Spleen (tissue), 13 donors: ENCODE measurements at places on chromosomes 5 and 9.

DNA sequence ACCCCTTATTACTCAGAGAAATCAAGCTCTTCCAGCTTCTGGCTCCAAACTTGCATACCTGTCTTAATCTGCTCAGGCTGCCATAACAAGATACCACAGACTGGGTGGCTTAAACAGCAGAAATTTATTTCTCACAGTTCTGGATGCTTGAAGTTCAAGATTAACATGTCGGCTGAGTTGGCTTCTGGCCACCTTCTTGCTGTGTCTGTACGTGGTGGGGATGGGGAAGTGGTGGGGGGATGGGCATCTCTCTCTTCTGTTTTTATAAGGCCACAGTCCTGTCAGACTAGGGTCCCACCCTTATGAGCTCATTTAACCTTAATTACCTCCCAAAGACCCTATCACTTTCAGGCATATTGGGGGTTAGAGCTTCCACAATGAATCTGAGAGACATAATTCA lies 140.5 kb downstream of the SV2C start:
- H3K4me3 ChIP-seq, result no peak overlapping the region
- DNase-seq, result no peak
- no peaks in the 10 kb centered on the region for H3K4me1 ChIP-seq

DNA sequence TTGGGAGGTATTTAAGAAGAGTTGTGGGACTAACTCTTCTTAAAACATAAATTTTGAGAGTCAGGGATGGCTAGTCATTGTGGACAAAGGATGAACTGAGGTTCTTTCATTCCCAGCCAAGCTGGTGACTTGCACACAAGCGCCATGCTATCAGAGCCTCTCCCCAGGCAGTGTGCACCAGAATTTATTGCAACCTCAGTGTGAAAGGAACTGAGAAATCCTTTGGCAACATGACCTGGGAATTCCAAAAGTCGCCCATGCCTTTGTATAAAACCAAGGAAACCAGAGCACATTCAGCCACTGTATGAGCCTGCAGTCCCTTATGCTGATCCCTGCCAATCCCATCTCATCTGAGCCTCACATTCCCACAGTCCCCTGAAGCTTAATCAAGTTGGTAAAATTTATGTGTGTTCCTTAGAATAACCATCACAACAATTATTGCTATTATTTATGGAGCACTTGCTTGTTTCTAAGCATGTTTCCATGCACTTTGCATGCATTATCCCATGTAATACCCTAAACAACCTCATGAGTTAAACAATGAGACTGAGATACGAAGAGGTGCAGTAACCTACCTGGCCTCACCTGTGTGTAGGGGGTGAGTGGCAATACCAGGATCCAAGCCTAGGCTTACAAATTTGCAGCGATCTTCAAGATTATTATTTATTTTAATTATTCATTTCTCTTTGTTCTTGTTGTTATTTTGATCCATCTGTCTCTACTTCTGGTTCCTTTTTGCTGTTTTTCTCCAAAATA lies 116.4 kb downstream of the NTRK2 start:
- H3K4me3 ChIP-seq, result no peak overlapping the region
- no peak overlapping the region for H3K27ac ChIP-seq
- no peak for DNase-seq
- H3K36me3 ChIP-seq, result no peaks in the 10 kb centered on the region
- H3K27me3 ChIP-seq, result no peaks in the 10 kb centered on the region
- H3K4me1 ChIP-seq, result no peaks in the 10 kb centered on the region

- H3K4me3 ChIP-seq, result no peak overlapping the region
- H3K4me1 ChIP-seq, result no peaks in the 10 kb centered on the region
- peaks cover 5% of the 10 kb centered on the region for H3K27me3 ChIP-seq
- H3K27ac ChIP-seq, result no peak overlapping the region
These were observed 9.0 kb upstream of the PAPPA start for GRCh38 chr9:116144555-116144954.

- no peak overlapping the region for H3K4me3 ChIP-seq
- no peaks in the 10 kb centered on the region for H3K27me3 ChIP-seq
- no peak overlapping the region for H3K27ac ChIP-seq
- DNase-seq, result no peak
These were observed 18.1 kb downstream of the CCNH start for GRCh38 chr5:87394411-87395165.

DNA sequence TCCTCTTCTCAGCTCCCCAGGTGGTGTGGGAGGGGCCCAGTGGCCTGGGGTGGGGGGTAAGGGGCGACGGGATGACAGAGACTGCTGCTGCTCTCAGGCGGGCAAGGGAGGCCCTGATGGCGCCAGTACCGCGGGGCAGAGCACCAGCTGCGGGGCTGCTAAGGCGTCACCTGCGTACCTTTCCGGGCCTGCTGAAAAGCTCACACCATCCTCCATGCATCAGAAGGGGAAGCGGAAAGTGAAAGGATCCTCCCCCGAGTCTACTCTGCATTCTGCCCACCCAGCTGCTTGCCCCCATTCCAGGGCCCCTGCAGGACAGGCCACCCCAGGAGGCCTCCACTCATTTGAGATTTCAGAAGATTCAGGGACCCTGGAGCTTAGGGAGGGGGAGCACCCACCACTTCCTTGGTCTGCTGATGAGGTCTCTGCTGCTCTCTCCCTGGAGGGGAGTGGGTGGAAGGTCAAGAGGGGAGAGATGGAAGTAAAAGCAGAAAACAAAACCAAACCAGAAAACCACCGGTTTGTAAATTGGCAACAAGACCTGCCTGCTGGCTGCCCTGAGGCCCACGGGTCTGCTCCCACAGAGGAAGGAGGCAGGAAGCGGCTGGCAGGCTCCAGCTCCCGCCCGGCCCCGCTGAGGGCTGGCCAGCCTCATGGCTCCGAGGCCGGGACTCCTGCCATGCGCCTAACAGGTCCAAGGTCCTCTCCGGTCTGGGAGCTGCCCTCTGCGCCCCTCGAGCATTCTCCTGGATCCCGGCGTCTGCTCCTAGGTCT lies 33.6 kb downstream of the PRRT1B start:
- no peaks in the 10 kb centered on the region for H3K27me3 ChIP-seq
- H3K4me1 ChIP-seq, result peaks cover 22% of the 10 kb centered on the region
- no peak overlapping the region for H3K4me3 ChIP-seq
- H3K36me3 ChIP-seq, result peaks cover 100% of the 10 kb centered on the region

DNA sequence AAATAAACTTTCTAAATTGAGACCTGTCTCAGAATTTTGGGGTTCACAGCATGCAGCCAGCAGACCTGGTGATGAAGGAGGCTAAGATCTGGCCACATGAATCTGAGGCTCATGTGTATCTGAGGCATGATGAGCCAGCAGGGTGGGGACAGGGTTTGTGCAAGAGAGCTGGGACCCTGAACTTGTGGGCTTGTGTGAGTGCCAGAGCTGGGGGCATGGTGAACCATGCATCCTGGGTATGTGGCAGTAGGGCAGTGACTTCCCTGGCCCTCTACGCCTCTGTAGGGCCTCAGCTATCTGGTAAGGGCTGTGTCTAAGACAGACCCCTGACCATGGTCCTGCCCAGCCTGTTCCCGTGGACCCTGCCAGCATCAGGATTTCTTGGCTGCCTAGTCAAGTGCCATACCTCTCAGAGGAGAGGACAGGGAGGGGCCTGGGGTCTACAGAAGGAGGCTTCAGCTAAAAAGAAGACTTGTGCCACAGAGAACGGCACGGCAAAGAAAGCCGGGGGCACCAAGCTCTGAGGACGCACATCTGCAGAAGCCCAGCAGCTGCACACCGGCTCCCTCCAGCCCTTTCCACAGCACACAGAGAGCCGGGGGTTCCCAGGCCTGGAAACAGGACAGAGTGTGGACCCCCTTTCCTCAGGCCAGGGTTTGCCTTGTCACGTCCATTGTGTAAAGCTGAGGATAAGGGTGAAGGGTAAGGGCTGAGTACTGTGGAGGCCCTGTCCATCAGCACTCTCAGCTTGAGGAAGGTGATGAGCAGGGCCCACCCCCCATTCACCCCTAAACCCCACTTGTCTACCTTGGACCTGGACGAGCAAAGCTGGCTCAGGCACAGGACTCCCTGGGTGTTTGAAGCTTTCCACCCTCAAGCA lies 130.1 kb downstream of the MRPL36 start:
- no peaks in the 10 kb centered on the region for H3K36me3 ChIP-seq
- no peak overlapping the region for H3K27ac ChIP-seq
- DNase-seq, result no peak
- no peaks in the 10 kb centered on the region for H3K4me1 ChIP-seq

DNA sequence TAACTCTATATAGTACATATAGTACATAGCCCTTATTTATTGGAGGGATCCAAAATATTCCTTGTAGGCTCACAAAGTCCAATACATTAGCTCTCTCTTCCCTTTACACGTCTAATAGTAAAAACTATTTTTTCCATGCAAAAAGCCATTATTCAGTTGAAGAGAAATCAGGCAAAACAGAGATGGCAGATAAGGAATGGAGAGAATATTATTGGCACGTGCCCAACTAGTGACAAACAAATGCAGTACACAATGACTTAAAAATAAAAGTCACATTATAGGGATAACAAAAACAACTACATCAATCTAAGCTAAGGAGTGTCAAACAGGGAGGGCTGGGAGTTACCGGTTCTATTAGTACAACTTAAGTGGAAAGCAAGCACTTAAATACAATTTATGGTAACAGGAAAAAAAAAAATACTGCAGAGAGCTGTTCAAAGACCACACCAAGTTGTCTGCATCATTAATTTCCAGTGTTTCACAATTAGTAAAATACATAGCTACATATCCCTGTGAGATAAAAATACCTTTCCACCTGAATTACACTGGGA lies 4.1 kb upstream of the SCAI start:
- peaks cover 10% of the 10 kb centered on the region for H3K4me1 ChIP-seq
- no peak for DNase-seq
- H3K27me3 ChIP-seq, result no peaks in the 10 kb centered on the region
- no peak overlapping the region for H3K27ac ChIP-seq
- H3K36me3 ChIP-seq, result peaks cover 22% of the 10 kb centered on the region
